ENCODE measurements at places on chromosomes 4 and X.

DNA sequence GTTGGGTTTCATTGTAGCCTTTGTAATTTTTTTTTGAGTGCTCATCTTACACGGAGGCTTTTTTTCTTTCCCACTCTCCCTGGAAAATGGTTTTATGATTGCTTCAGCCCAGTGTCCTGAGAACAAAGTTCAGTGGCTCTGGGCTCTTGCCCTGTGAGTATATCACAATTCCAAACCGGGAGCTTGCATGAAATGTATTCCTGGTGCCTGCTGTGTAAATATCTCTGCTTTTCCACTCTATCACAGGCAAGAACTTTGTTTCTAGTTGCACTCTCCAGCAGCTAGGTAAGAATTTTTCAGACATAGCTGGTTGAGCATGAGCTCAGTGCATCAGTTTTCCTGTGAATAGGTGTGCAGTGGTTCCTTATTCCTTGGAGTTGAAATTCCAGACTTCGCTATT lies 60.8 kb downstream of the SUPT20HL2 start:
- no peak for DNase-seq

GRCh38 chr4:169795585-169795984 lies 37.8 kb upstream of the HPF1 start:
- DNase-seq, result peak; percentile 4

GRCh38 chrX:110877326-110877725 lies 81.7 kb upstream of the CHRDL1 start:
- no peak for DNase-seq

DNA sequence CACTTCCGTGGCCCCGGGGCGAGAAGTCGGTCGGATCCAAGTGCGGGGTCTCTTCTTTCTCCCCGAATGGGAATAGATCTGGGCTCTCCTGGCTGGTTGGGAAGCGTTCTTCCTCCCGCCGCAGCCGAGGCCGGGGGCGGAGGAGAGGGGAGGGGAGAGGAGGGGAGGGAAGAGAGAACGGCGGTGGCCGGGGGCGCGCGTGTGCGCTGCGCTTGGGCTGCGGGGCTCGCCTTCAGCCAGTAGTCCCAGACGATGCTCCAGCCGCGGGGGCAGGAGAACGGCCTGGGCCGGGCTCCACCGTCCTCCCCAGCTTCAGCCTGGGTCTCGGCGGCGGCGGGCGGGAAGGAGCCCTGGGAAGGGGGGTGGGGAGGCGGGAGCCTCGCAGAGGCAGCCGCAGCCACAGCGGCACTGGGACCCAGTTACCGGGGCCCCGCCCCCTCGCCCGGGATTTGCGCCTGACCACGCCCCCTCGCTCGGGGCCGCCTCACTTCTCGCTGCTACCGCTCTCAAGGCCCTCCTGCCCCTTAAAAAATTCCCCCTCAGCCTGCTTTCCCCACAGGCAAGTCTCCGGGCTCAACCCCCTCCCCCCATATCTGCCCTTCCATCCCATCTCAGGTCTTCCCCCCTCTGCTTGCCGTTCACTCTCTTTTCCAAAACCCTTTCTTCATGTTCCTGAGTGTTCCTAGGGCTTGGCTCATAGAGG lies at the start of gene FGD1:
TSS of gene FGD1 (minus strand) at position 421 of the 703 bp plus-strand sequence. CDS start 802 bp downstream, outside the sequence.
- DNase-seq, result peak; percentile 43

- no peak for DNase-seq
Measured at GRCh38 chr4:22739968-22740367, 47.2 kb downstream of the GBA3 start.

DNA sequence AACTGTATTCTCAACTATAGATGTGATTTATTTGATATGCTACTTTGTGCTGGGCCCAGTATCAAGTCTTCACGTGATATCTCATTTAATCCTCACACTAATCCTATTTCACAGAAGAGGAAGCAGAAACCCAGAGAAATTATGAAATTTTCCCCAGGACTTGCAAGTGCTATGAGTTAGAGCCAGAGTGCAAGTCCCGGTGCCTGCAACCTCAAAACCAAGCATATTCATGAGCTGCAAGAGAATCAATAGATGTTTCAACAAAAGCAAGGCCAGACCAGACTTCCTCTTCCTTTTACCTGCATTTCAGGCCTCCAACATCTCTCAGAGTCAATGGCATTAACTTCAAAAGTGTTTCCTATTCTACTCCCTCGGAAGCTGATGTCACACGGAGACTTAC lies 92.2 kb upstream of the GATB start:
- no peak for DNase-seq

- DNase-seq, result no peak
Measured at GRCh38 chr4:60259781-60260180, 940.3 kb upstream of the ADGRL3 start.

GRCh38 chr4:148923881-148924280 lies 481.7 kb upstream of the NR3C2 start:
- no peak for DNase-seq

DNA sequence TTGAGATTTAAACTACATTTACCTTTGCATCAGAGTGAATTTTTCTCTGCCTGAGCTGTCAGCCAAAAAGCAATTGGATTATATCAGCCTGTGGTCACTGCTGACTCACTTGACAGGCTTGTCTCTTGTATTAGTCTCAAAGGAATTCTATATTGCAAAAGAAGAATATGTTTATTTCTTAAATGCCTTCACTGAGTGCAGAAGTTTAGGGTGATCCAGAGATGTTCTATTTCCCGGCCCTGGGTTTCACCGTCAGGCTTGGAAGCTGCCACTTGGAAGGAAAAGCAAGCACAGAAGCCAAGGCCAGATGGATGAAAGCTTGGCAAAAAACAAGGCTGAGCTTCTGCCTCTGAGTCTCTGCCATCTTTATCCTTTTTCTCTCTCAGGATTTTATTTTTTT lies 80.9 kb downstream of the FAM114A1 start:
- DNase-seq, result no peak

- no peak for DNase-seq
Measured at GRCh38 chr4:61239250-61239649, 39.1 kb downstream of the ADGRL3 start.

GRCh38 chr4:158667651-158668198 lies 4.0 kb downstream of the C4orf46 start:
- no peak for DNase-seq

- DNase-seq, result no peak
Measured at GRCh38 chrX:130190801-130191200, 19.0 kb downstream of the RAB33A start.

DNA sequence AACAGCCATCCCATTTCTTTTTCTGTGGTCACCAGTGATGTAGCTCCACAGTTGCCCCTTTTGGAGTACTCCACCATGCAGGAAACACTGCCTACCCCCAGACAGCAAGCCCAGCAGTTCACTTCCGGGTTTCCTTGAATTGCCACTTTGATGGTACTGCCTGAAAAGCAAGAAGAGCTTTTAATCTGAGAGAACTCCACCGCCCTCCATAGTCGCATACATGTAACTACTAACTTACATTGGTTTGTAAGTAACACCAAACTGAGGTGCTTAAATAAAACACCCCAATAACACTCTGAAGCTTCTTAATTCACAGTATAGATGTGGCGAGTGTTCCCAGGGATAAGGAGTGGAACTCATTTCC lies 53.6 kb upstream of the HPSE start:
- DNase-seq, result no peak

- DNase-seq, result no peak
Measured at GRCh38 chr4:31125496-31125895, 405.3 kb downstream of the PCDH7 start.

DNA sequence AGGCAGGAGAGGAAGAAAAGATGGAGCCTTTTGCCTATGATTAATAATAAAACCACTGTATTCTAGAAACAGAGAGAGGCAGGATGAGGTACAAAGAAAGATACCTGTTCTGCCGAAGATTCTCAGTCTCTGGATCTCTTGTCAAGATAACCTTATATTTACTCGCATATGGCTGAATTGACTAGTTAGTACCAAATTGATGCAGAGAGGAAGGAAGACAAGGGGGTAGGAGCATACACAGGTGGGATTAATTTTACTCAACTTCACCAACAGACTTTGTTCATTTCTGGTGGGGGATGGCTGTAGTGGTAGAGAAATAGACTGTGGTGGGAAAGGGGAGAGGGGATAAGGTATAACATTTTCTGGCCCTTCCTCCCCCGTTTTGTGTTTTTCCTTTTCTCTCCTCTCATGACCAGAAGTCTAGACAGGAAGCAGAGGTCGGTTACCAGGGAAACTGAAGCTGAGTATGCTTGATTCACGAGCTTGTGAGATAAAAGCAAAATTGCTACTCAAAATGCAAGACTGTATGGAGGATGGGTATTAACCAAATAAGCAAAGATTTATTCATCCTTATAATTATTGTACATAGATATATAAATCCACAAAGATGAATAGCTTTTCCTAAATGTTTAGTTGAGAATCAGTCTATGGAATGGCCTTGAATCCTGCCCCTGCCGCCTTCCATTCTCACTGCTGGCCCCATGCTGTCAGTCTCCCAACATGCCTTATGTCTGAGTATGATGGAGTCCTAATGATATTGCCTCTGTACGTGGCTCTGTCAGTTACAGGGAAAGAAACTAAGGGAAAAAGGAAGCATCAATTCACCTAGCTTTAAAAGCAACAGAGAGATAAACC lies 17.8 kb upstream of the PAGE2B start:
- no peak for DNase-seq

- no peak for DNase-seq
Measured at GRCh38 chr4:116668190-116668589, 417.2 kb downstream of the TRAM1L1 start.

DNA sequence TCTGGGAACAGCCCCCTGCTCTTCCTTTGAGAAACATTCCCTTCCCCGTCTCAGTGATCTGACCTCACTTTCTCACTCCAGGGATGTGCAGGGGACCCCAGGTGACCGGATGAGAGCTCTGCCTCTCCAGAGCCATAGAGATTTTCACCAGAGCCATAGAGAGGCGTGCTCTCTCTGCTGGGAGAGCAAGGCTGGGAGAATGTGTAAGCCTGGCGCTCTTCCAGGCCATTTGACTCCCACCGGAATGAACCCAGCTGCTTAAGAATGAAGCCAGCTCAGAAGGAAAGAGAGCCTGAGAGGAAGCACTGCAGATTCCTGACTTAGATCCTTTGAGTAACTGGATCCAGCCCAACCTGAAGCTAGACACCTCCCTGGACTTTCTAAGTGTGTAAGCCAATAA lies 106.4 kb downstream of the DHX15 start:
- DNase-seq, result peak; percentile 82

GRCh38 chr4:147195386-147195785 lies 249.7 kb upstream of the TTC29 start:
- DNase-seq, result no peak

- DNase-seq, result no peak
Measured at GRCh38 chr4:76016393-76016792, 6.9 kb downstream of the CXCL10 start.

GRCh38 chrX:154531626-154532025 lies 15.0 kb downstream of the G6PD start:
- no peak for DNase-seq

DNA sequence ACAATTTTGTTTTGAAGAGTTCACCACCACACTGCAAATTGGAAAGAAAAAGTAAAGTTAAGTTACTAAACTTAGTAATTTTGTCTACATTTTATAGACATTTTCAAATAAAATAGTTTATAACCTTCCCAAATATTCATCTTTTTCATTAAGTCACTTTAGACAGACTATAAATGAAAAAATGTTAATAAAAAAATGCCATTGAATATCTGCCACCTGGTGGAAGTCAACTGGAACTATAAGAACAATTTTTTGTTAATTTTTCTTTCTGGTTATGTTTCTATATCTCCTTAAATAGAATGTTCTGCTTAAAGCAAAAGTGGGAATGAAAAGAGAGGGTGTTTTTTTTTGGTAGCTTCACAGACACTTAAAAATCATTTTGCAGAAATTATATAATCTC lies 534.4 kb upstream of the PCDH10 start:
- no peak for DNase-seq

- no peak for DNase-seq
Measured at GRCh38 chr4:168659741-168660465, 163.1 kb downstream of the PALLD start.

DNA sequence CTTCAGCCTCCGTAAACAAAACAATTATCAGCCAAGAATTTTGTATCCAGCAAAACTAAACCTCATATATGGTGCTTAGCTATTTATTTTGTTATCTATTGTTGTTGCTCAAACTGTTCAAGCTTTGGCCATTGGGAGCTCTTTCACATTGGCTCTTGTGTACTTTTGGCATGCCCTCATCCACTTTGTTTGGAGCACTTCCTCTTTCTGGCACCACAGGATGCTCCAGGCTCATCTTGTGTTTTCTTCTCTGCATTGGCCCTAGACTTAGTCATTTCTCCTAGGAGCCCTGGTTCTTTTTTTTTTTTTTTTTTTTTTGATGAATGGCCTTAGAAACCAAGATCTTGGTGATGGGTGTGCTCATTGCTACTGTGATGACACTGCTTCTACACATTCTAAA lies 74.5 kb downstream of the DIPK2B start:
- no peak for DNase-seq

DNA sequence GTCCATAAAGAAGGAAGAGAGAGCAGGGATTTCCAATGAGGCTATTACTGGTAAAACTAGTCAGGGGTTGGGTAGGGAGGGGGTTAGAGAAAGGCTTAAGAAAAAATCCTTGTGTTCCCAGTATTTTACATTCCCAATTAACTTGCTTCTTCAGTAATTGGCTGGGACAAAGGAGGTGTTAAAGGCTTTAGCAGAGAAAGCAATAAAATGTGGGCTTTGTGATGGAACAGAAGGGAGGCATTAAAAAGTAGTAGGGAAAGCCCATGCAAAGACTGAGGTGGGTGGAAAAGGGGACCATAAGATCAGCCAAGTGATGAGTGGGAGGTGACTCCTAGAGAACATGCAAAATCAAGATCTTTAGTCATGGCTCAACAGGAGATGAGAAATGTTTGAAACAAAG lies 1467.2 kb downstream of the RPA4 start:
- DNase-seq, result no peak

DNA sequence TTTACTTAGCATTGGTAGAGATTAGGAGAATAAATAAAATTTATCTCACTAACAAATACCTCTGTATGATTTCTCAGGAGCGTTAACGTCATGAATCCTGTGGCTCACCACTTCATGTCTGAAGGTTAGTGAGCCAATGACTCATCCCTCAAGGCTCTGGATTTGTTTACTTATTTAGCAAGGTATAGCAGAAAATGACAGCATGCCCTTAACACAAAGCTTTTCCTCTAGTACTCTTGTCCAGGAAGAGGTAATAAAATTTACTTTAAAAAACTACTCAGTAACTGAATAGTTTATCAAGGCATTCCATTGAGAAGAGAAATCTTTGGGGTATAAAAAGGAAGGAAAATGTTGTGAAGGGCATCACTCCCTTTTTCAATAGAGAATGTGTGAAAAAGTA lies 823.8 kb downstream of the CCSER1 start:
- no peak for DNase-seq

- DNase-seq, result no peak
Measured at GRCh38 chrX:150094996-150095395, 156.7 kb upstream of the EOLA2 start.

- DNase-seq, result no peak
Measured at GRCh38 chr4:36123906-36124305, 120.4 kb downstream of the ARAP2 start.

GRCh38 chr4:136927172-136927571 lies 605.1 kb downstream of the PCDH18 start:
- no peak for DNase-seq

DNA sequence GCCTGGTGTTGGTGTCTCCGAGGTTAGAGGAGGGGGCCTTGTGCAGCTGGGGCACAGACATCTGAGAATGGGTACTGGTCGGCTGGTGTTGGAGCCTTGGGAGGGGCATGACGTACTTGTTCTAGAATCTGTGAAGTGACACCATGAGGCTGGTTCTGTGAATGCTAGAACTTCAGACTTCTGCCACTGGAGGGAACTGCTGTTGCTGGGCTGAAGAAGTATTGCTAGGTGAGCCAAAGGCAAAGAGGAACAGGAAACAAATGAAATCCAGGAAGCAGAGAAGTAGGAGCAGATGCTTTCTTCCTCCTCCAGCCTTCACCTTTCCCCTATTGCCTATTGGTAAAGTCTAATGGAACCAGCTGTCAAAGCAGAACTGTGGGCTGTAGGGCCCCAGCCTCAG lies 120.9 kb upstream of the DDIT4L start:
- DNase-seq, result no peak
